ENCODE measurements at places on chromosomes 6 and 20.
A peak's percentile ranks its signal among the peaks of the same experiment; 100 is the strongest.

GRCh38 chr6:37417393-37417792, 15.6 kb upstream of the CMTR1 start:
- DNase-seq = no peak

- no peak for DNase-seq
These were observed 613.1 kb downstream of the EPHA7 start for GRCh38 chr6:92806254-92806653.

DNA sequence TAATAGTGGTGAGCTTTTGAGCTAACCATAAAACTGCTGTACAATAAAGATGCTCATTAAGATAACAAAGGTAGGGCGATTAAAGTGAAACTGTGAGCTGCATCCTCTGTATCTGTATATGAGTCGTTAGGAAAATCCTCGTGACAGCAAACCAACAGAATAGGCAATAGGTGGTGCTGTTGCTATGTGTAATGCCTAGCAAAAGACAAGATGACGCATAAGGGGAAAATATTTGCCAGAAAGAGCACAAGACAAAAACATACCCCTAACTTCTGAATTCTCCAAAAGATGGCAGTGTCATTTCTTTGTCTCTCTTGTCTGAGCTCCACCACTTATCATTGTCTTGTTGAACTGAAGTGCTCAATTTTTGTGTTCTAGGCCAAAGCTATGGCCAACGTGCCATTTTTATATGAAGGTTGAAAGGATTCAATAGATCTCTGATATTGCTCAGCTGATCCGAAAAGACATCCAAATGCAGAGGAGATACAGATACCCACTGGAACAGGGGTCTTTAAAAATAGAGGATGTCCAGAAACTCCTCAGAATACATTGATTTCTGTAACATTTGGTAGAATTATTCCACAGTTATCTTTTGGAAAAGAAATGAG, 56.3 kb upstream of the ANKEF1 start:
- DNase-seq = peak; percentile 93

GRCh38 chr6:95364016-95364604, 213.2 kb upstream of the MANEA start:
- peak; percentile 67 for DNase-seq

GRCh38 chr6:27868311-27868710, 43.9 kb downstream of the OR2B2 start:
- DNase-seq = no peak

DNA sequence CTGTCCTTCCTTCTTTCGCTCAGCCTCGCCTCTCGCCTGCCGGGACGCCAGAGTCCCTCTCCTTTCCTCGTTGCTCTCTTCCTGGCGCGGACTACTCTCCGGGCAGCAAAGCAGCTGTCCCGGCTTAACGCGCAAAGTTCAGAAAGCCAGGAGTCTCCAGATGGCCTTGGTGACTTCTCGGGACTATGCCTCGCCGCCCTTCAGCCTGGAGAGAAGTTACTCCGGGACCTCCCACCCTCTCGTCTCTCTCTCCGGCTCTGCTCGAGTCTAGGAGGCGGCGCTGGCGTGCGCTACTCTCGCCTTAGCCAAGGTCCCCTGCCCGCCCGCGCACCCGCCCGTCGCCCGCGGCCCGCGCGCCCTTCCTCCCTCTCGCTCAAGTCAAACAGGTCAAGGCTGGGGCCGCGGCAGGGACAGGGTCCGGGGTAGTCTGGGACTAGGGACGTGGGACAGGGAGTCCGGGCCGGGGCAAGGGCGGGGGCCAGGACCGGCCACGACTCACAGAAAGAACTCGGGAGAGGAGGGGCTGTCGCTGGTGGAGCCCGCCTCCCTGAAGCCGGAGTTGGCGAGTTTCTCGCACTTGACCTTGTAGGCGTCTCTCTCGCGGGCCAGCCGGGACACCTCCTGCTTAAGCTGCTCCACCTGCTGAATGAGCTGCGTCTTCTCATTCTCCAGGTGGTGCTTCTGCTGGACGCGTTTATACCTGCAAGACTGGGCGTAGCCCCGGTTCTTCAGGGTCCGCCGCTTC, 1.5 kb downstream of the MAFB start:
- DNase-seq = peak; percentile 81

DNA sequence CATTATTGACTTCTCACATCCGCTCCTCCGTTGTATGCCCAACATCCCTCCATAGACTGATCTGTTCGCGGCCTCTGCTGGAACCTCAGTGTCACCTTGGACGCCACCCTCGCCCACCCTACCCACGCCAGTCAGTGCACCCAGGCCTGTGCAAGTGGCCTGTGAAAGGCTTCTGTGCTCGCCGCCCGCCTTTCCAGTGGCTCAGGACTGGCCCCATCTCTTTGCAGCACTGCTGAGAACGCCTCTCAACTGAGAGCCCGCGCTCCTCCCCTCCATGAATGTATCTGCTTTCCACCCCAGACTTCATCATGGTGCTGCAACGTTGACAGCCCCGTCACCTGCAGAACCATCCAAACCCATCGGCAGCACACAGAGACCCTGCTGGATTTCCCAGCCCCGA, 227.3 kb upstream of the QKI start:
- no peak for DNase-seq

GRCh38 chr6:136427378-136427717, 122.9 kb downstream of the MAP7 start:
- no peak for DNase-seq

All from NCI-H1417 (cell line).